ENCODE measurements at places on chromosomes 7 and 10.

DNA sequence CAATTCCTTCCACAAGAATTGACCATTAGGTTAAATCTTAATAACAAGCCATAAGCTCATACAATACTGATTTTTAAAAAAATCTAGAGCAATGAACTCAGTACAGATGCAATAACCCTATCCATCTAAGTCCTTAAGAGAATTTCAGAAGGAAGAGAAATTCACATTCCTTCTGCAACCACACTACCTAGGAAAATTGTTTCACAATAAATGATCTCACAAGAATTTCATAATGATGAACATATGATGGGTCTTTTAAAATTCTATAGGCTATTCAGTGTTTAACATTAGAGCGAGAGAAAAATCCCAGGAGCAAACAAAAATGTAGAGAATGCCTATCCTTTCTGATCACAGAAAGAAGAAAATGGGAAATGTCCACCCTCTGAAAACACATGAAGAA, 70.0 kb upstream of the MAGI2 start:
- no peaks in the 10 kb centered on the region for H3K36me3 ChIP-seq
- no peak for DNase-seq
- H3K27me3 ChIP-seq = no peaks in the 10 kb centered on the region

GRCh38 chr7:22105550-22105949, 159.9 kb upstream of the CDCA7L start:
- no peak for DNase-seq
- no peaks in the 10 kb centered on the region for H3K36me3 ChIP-seq
- H3K4me3 ChIP-seq = no peak overlapping the region
- H3K4me1 ChIP-seq = no peaks in the 10 kb centered on the region
- H3K27ac ChIP-seq = no peak overlapping the region

GRCh38 chr7:158024881-158025280, 562.7 kb downstream of the PTPRN2 start:
- no peak overlapping the region for H3K27ac ChIP-seq
- H3K4me1 ChIP-seq = no peaks in the 10 kb centered on the region
- no peak overlapping the region for H3K4me3 ChIP-seq
- no peaks in the 10 kb centered on the region for H3K27me3 ChIP-seq
- H3K36me3 ChIP-seq = no peaks in the 10 kb centered on the region
- no peak for DNase-seq

- peak overlapping the region; percentile 100 for H3K4me3 ChIP-seq
- no peaks in the 10 kb centered on the region for H3K36me3 ChIP-seq
- DNase-seq = peak; percentile 31
- H3K27me3 ChIP-seq = no peaks in the 10 kb centered on the region
Observed at GRCh38 chr7:77699056-77699455, 2.8 kb downstream of the RSBN1L start.

DNA sequence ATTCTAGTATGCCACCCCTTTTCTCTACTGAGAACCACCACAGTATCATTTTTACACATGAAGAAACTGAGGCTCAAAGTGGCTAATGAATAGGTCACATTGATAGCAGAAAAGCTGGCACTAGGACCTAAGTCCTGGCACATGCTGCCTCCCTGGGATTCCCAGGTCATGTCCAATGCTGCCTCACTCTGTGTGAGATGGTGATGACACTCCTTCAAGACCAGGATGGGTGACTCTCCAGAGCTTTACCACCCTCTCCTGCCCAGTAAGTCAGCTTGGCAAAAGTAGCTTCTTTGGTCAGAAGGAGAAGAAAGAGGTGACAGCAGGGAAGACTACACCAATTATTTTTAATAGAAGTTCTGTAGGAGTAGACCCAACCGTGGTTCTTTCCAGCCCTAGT, 13.3 kb upstream of the AKR1B10 start:
- no peak overlapping the region for H3K27ac ChIP-seq
- H3K4me1 ChIP-seq = peaks cover 3% of the 10 kb centered on the region
- H3K36me3 ChIP-seq = no peaks in the 10 kb centered on the region
- no peak for DNase-seq
- no peak overlapping the region for H3K4me3 ChIP-seq

Data from B cell (primary cell).